ENCODE measurements at places on chromosomes 11 and 22. TPM values are rescaled to one million over a fixed set of nuclear protein-coding genes. Genes with fewer than 3 reads are reported as not detected.

The LRFN4 gene
- total RNA-seq = 29.0 TPM

The OR51E2 gene
- not detected for total RNA-seq

The KCNK7 gene
- total RNA-seq = 0.80 TPM

The OR8A1 gene
- not detected for total RNA-seq

The VSIG10L2 gene
- not detected for total RNA-seq

The TRIM49B gene
- total RNA-seq = not detected

The SCGB1C1 gene
- not detected for total RNA-seq

GRCh38 chr11:41309716-41310115, 149.7 kb downstream of the LRRC4C start:
- no peak overlapping the region for H3K27ac ChIP-seq

DNA sequence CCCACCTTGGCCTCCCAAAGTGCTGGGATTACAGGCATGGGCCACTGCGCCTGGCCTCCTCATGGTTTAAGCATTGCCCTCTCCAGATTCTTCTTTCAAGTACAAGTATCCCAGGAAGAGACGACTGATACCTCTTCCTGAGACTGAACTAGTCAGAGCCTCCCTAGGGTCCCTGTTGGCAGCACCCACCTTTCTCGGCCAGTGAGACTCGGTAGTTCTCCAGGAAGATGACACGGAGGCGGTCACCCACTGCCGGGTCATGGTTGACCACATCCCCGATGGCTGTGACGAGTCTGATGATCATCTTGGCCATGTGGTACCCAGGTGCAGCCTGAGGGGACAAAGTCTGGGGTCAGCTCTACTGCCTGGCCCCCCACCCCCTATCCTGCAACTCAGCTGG, 7.2 kb upstream of the RASGRP2 start:
- no peak overlapping the region for H3K4me3 ChIP-seq
- no peak overlapping the region for H3K27ac ChIP-seq
- H3K4me1 ChIP-seq = peaks cover 11% of the 10 kb centered on the region
- H3K36me3 ChIP-seq = peaks cover 5% of the 10 kb centered on the region
- no peak for DNase-seq
- H3K27me3 ChIP-seq = no peaks in the 10 kb centered on the region

DNA sequence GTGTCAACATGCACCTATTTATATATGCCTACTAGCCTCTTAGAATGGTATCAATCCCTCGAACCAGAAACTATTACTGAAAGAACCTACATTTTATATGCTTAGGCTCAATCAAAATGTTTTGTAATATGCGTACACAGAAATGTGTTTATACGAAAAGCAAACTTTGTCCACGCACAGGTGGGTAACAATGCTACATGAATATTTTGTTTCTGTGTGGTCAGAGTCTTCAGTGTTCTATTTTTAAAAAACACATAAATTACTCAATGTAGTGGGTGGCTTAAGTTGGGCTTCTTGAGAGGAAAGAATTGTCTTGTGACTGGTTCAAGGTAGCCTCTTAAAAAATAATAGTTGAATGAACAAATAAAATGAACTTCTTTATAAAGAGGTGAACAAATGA, 46.1 kb downstream of the SYTL2 start:
- no peaks in the 10 kb centered on the region for H3K27me3 ChIP-seq
- DNase-seq = no peak
- H3K4me1 ChIP-seq = peaks cover 50% of the 10 kb centered on the region
- H3K36me3 ChIP-seq = peaks cover 38% of the 10 kb centered on the region

GRCh38 chr11:18223591-18224387, 12.8 kb downstream of the SAA4 start:
- no peaks in the 10 kb centered on the region for H3K4me1 ChIP-seq
- no peak overlapping the region for H3K27ac ChIP-seq
- no peaks in the 10 kb centered on the region for H3K36me3 ChIP-seq
- no peak for DNase-seq
- H3K4me3 ChIP-seq = no peak overlapping the region
- peaks cover 17% of the 10 kb centered on the region for H3K27me3 ChIP-seq

DNA sequence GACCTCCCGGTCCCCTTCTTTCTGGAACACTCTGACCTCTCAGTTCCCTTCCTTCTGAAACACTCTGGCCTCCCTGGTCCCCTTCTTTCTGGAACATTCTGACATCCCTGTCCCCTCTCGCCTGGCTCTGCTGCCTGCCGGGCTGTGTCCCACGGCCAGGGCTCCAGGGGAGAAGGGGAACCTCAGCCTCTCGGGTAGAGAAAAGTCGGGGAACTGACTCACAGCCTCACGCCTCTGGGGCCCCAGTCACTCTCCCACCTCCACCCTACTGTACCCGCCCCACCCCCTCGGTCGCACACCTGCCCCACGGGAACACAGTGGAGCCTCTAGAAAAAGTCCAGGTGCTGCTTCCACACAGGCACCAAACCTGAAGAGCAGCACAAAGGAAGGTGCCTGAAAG, 93.3 kb downstream of the BRD1 start:
- H3K27ac ChIP-seq = no peak overlapping the region
- no peak for DNase-seq
- peaks cover 2% of the 10 kb centered on the region for H3K4me1 ChIP-seq
- H3K4me3 ChIP-seq = no peak overlapping the region
- no peaks in the 10 kb centered on the region for H3K36me3 ChIP-seq
- H3K27me3 ChIP-seq = peaks cover 23% of the 10 kb centered on the region

GRCh38 chr11:113446112-113446511, 29.1 kb downstream of the DRD2 start:
- peaks cover 42% of the 10 kb centered on the region for H3K4me1 ChIP-seq
- H3K4me3 ChIP-seq = no peak overlapping the region
- H3K36me3 ChIP-seq = no peaks in the 10 kb centered on the region
- peaks cover 30% of the 10 kb centered on the region for H3K27me3 ChIP-seq

- no peaks in the 10 kb centered on the region for H3K4me1 ChIP-seq
- peaks cover 2% of the 10 kb centered on the region for H3K27me3 ChIP-seq
- DNase-seq = no peak
- no peak overlapping the region for H3K27ac ChIP-seq
These were observed 459.9 kb downstream of the OPCML start for GRCh38 chr11:133072378-133072777.

- DNase-seq = no peak
- H3K4me1 ChIP-seq = peaks cover 5% of the 10 kb centered on the region
- H3K36me3 ChIP-seq = no peaks in the 10 kb centered on the region
- peaks cover 9% of the 10 kb centered on the region for H3K27me3 ChIP-seq
- H3K27ac ChIP-seq = no peak overlapping the region
These were observed 29.9 kb upstream of the LRRC32 start for GRCh38 chr11:76700177-76701100.

- DNase-seq = no peak
- H3K36me3 ChIP-seq = no peaks in the 10 kb centered on the region
- H3K4me3 ChIP-seq = no peak overlapping the region
- H3K27me3 ChIP-seq = no peaks in the 10 kb centered on the region
- H3K27ac ChIP-seq = no peak overlapping the region
These were observed 346.6 kb downstream of the AASDHPPT start for GRCh38 chr11:106424111-106424510.

DNA sequence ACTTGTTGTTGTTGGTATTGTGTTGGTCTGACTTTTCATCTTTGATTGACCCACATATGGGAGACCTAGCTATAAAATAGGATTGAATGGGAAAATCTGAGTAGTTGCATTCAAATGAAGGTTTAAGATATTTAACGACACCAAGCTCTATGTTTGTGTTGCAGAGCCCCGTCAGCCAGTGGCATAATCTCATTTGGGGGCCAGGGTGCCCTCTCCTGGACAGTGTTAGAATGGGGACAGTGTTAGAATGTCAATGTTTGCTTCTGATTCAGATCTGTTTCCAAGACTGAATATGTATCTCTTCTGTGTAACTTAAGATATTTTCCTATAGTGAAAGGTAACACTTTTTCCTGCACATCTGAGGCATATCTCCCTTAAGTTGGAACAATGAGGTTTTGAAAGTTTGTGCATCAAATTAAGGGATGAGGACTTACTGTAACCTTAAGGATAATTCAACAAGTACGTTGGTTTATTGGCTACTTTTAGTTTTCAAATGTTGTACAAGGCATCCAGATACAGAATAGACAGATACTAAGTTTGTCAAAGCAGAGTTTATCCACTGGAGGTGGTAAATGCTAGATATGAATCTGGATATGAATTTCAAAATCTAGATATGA, 5.3 kb upstream of the OR52M1 start:
- peak; percentile 57 for DNase-seq
- H3K27me3 ChIP-seq = peaks cover 9% of the 10 kb centered on the region
- no peak overlapping the region for H3K27ac ChIP-seq
- H3K36me3 ChIP-seq = no peaks in the 10 kb centered on the region
- no peaks in the 10 kb centered on the region for H3K4me1 ChIP-seq
- no peak overlapping the region for H3K4me3 ChIP-seq

GRCh38 chr11:8899119-8899753, 11.8 kb upstream of the AKIP1 start:
- H3K27ac ChIP-seq = no peak overlapping the region
- peaks cover 10% of the 10 kb centered on the region for H3K36me3 ChIP-seq
- peaks cover 10% of the 10 kb centered on the region for H3K27me3 ChIP-seq
- no peak overlapping the region for H3K4me3 ChIP-seq

GRCh38 chr22:29342177-29342576, 26.7 kb upstream of the RASL10A start:
- H3K36me3 ChIP-seq = peaks cover 17% of the 10 kb centered on the region
- no peak overlapping the region for H3K4me3 ChIP-seq
- no peak for DNase-seq

GRCh38 chr11:57874981-57875380, 113.4 kb downstream of the CTNND1 start:
- H3K4me3 ChIP-seq = no peak overlapping the region
- peaks cover 10% of the 10 kb centered on the region for H3K27me3 ChIP-seq
- no peak overlapping the region for H3K27ac ChIP-seq
- no peaks in the 10 kb centered on the region for H3K36me3 ChIP-seq
- no peaks in the 10 kb centered on the region for H3K4me1 ChIP-seq

DNA sequence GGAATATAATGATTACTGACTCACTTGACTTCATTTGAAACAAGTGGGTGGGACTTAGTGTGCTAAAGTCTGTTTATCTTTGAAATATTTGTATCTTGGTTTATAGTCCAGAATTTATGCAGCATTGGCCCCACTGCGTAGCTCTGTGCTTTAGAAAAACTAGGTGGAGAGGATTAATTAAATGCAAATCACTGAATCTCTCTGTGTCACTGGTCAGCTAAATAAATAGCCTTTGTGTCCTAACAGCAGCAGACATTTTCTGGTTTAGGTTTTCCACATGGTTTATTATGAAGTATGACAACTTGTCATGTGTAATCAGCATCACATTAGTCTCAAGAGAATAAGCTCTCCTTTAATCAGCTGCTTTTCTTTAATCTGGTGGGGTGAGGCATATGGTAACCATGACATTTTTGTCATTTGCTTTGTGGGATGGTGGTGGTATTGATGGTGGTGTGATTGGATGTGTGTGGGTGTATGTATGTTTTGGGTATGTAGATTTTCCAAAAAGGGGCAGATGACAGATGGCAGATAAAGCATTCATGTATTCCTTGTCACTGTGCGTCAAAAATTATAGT, 33.9 kb downstream of the BCL2L13 start:
- DNase-seq = no peak
- H3K4me3 ChIP-seq = no peak overlapping the region
- no peaks in the 10 kb centered on the region for H3K27me3 ChIP-seq
- H3K36me3 ChIP-seq = peaks cover 12% of the 10 kb centered on the region

GRCh38 chr11:27347359-27348339, 15.4 kb downstream of the CCDC34 start:
- H3K4me3 ChIP-seq = no peak overlapping the region
- no peak overlapping the region for H3K27ac ChIP-seq
- H3K27me3 ChIP-seq = no peaks in the 10 kb centered on the region
- peaks cover 14% of the 10 kb centered on the region for H3K36me3 ChIP-seq
- H3K4me1 ChIP-seq = no peaks in the 10 kb centered on the region

GRCh38 chr11:64859542-64860414, 15.3 kb upstream of the CDC42BPG start:
- H3K27ac ChIP-seq = peak overlapping the region; percentile 98
- H3K27me3 ChIP-seq = no peaks in the 10 kb centered on the region
- peak; percentile 91 for DNase-seq
- H3K4me1 ChIP-seq = peaks cover 92% of the 10 kb centered on the region

GRCh38 chr11:122584670-122585069, 70.9 kb upstream of the UBASH3B start:
- DNase-seq = no peak
- H3K27me3 ChIP-seq = peaks cover 16% of the 10 kb centered on the region
- no peaks in the 10 kb centered on the region for H3K36me3 ChIP-seq

GRCh38 chr22:38756711-38757463, 1.1 kb upstream of the SUN2 start:
- peaks cover 37% of the 10 kb centered on the region for H3K4me1 ChIP-seq
- DNase-seq = peak; percentile 65
- H3K27me3 ChIP-seq = no peaks in the 10 kb centered on the region
- H3K4me3 ChIP-seq = peak overlapping the region; percentile 84
- H3K36me3 ChIP-seq = peaks cover 30% of the 10 kb centered on the region

DNA sequence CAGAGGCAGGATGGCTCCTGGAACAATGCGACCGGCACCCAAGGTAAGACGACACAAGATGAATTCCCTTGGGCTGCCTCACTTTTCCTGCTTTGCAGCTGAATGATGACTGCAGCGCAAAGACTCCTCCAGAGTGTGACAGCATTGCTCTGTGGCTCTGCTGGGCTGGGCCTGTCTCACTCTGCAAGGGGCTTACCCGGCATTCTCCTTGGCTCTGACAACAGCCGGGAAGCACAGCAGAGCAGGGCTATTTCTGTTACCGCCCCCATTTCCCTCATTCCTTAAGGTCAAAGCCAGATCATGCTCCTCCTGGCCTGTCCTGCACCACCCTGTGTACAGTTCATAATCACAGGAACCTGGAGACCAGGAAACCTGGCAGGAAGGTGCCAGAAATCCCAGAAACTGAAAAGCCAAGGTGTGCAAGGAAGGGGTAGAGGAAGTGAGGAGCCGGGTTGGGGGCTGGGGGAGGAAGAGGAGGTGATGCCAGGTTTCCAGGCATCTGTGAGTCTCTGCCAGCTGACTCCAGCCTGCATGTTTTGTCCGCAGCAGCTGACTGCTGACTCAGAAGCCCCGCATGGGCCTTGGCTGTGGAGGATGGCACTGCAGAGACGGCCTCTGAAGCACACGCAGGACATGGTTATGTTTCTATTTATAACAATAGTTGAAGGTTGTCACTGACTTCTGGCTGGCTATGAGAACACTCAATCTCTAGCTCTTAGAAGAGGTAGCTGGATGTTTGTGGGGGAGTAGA, 113.6 kb downstream of the MICAL3 start:
- H3K27ac ChIP-seq = no peak overlapping the region
- H3K4me3 ChIP-seq = no peak overlapping the region
- no peaks in the 10 kb centered on the region for H3K4me1 ChIP-seq
- DNase-seq = no peak
- H3K36me3 ChIP-seq = no peaks in the 10 kb centered on the region

DNA sequence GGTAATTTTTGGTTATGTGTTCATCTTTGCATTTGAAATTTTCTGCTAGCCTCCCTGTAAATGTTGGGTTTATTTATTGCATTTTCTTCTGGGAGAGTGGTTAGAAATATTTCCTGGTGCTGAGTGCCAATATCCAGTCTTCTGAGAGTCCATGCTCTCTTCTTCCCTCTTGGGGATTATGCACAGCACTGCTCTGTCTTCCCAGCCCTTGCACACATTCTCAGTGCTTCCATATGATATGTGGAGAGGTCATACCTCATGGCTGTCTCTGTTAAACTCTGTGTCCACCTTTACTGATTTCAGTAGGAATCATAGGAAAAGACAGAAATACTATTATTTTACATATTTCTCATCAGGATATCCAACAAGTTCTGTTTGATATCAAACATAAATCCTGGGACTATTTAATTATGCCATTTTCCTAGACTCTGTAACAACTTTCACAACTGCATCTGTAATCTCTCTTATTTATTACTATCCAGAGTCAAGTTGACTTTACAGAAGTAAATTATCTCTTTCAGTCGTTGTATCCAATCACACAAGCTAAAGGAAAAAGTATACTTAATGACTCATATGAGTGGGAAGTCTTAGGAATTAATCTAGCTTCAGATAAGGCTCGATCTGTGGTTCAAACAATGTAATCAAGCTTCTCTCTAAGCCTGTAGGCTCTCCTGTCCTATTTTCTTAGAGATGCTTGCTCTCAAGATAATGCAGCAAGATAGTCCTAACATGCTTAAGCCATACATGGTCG, 2.7 kb upstream of the NXPE1 start:
- H3K36me3 ChIP-seq = no peaks in the 10 kb centered on the region
- no peak for DNase-seq
- H3K27me3 ChIP-seq = peaks cover 6% of the 10 kb centered on the region

All from activated CD8-positive, alpha-beta memory T cell treated with anti-CD3 and anti-CD28 coated beads, Interleukin-2, amount 10 ng/mL, durations not matched to agents 7 days and 5 days (primary cell).